ENCODE measurements at places on chromosomes 6 and 20.

DNA sequence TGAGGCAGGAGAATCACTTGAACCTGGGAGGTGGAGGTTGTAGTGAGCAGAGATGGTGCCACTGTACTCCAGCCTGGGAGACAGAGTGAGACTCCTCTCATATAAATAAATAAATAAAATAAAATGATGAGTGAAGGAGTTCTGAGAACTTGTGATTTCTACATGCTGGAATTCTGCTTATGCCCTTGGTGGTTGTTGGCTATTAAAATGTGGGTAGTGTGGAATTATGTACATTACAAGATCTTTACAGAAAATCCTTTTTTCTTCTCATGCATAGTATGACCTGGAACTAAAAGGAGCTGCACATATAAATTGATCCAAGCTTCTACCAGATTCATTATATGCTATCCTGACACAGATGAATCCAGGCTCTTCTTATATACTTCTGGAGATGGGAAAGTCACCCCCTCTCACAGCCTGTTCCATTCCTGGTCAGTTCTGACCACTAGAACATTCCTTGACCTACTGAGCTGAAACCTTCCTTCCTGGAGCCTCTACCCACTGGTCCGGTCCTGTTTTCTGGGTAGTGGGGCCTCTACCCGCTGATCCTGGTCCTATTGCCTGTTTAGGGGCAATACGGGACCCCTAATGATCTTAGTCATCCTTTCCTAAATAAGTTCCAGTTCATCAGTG is 37.7 kb upstream of the TAF8 start:
- no peak for DNase-seq

- DNase-seq = no peak
Observed at GRCh38 chr6:87391334-87391733, 16.4 kb upstream of the CFAP206 start.

GRCh38 chr20:59031564-59032022 is 542 bp downstream of the ATP5F1E start:
- DNase-seq = no peak

- DNase-seq = no peak
Observed at GRCh38 chr20:51014797-51015722, 7.8 kb downstream of the KCNG1 start.

DNA sequence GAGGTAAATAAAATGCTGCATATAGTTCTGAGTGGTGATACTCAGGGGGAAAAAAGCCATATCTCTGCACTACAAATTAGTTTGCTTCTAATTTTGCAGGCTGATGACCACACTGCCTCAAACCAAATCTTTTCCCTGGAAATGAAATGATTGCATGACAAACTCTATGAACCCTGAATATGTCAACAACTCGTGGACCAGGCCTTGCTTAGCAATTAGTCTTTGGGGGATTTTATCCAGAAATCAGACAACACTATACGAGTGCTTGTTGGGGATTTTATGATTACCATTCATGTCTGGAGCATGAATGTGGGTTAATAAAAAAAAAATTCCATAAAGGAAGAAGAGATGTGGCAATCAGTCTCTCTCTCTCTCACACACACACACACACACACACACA is 42.0 kb downstream of the SOBP start:
- no peak for DNase-seq

DNA sequence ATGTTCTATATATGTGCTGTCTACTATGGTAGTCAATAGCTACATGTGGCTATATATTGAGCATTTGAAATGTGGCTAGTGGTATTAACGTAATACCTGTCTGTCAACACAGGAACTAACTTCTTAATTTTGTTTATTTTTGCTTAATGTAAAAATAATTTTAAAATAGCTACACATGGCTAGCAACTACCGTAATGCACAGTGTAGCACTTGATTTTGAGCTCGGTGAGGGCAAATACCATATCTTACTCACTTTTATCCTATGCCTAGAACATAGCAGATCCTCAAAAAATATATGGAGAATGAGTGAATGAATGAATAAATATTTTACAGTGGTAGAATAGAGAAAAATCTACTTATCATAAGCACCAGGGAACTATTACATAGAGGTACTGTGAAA is 28.1 kb upstream of the TMEM170B start:
- no peak for DNase-seq

GRCh38 chr6:36625158-36625919 is 31.2 kb downstream of the SRSF3 start:
- DNase-seq = no peak

GRCh38 chr6:53399027-53399344 is 50.2 kb upstream of the ELOVL5 start:
- DNase-seq = no peak

Measured in stimulated activated CD4-positive, alpha-beta T cell treated with anti-CD3 and anti-CD28 coated beads, TNF-alpha, amount 100 ng/mL, for 24 hours (primary cell).